Frontal cortex (tissue), 4 donors: ENCODE measurements at places on chromosomes 12 and 14. TPM values are rescaled to one million over a fixed set of nuclear protein-coding genes. Genes with fewer than 3 reads are reported as not detected.

The LRRC10 gene
- total RNA-seq = not detected

The DUSP16 gene
- total RNA-seq = 9.8 TPM

The MEG3 gene
- 95.4 TPM for total RNA-seq

The WNK1 gene
- total RNA-seq = 48.5 TPM

The LRTM2 gene
- 1.6 TPM for total RNA-seq

The RIMKLB gene
- 164 TPM for total RNA-seq

The FAM90A1 gene
- 0.41 TPM for total RNA-seq

The MDP1 gene
- 18.8 TPM for total RNA-seq

The SERPINA3 gene
- total RNA-seq = not detected

The CABP1 gene
- total RNA-seq = 2.0 TPM

The CYP46A1 gene
- 4.5 TPM for total RNA-seq
